ENCODE measurements at places on chromosomes 4 and X. TPM values are rescaled to one million over a fixed set of nuclear protein-coding genes. Genes with fewer than 3 reads are reported as not detected.

Gene PLP1
- not detected for total RNA-seq

Gene PIR
- total RNA-seq: 13.7 TPM

Gene MGARP
- total RNA-seq: 46.9 TPM

Gene RADX
- 7.6 TPM for total RNA-seq

Gene CT55
- total RNA-seq: not detected

Gene SETD7
- total RNA-seq: 90.5 TPM

Gene MYOZ2
- not detected for total RNA-seq

Gene EFHC2
- 0.23 TPM for total RNA-seq

Gene UGT2B15
- total RNA-seq: not detected

Gene PAGE2B
- total RNA-seq: not detected

Gene ATP1B4
- total RNA-seq: not detected

Gene UGT2B7
- 2.4 TPM for total RNA-seq

Gene BMP15
- total RNA-seq: not detected

Gene TMPRSS11B
- total RNA-seq: not detected

Gene GTPBP6
- 35.5 TPM for total RNA-seq

Gene PNCK
- 0.59 TPM for total RNA-seq

Gene GPRASP3
- total RNA-seq: 5.4 TPM

Gene BLOC1S4
- 19.6 TPM for total RNA-seq

Gene CT45A2
- total RNA-seq: not detected

Gene CXCL3
- 11.9 TPM for total RNA-seq

Gene ARMCX1
- total RNA-seq: 32.0 TPM

Gene ZNF711
- total RNA-seq: 6.1 TPM

Measured in smooth muscle cell of the umbilical artery (primary cell).